Urinary bladder (tissue), 4 donors: ENCODE measurements at places on chromosomes 12 and 14.

- DNase-seq: no peak
Measured at GRCh38 chr12:101042211-101042610, 167.8 kb downstream of the SLC5A8 start.

- DNase-seq: no peak
Measured at GRCh38 chr12:42469355-42470175, 120.0 kb downstream of the PRICKLE1 start.

DNA sequence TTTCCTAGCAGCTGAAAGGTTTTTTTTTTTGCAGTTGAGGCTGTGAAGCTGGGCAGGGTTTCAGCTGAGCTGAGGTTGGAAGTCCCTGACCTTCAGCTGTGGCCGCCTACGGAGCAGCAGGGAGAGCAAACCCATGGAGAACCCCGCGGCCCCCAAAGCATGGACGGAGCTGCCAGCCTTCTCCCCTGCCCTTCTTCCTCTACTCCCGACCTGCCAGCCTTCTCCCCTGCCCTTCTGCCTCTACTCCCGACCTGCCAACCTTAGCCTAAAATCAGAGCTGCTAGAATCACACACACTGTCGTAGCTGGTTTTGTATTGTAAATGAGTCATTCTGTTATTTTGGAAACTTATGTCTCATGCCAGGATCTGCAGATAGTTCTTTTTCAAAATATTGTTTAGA lies 74.6 kb downstream of the PPP2R5C start:
- DNase-seq: no peak

GRCh38 chr14:64513271-64513670 lies 8.7 kb downstream of the ZBTB1 start:
- no peak for DNase-seq

DNA sequence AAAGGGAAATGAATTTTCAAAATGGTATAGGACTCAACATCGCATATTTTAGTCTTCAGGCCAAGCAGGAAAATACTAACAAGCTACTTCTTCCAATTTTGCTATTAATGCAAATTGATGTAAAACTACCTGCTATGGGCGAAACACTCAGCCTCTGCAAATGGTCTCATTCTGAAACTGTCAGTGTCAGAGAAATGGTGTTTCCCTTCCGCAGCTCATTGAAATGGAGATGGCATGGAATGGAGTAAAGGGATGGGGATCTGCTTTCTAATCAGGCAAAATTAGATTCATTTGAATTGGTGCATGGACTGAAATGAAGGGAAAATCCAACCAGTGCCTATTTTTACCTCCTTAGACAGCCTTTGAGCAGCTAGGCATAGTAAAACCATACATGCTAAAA lies 80.4 kb upstream of the EEA1 start:
- no peak for DNase-seq

DNA sequence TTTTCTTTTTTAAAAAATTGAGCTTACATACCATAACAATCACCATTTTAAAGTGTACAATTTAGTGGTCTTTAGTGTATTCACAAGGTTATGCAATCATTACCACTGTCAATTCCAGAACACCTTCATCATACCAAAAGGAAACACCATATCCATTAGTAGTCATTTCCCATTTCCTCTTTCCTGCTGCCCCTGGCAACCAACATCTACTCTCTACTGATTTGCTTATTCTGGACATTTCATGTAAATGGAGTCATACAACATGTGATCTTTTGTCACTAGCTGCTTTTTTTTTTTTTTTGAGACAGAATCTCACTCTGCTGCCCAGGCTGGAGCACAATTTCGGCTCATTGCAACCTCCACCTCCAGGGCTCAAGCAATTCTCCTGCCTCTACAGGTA lies 66.8 kb upstream of the CFL2 start:
- no peak for DNase-seq

DNA sequence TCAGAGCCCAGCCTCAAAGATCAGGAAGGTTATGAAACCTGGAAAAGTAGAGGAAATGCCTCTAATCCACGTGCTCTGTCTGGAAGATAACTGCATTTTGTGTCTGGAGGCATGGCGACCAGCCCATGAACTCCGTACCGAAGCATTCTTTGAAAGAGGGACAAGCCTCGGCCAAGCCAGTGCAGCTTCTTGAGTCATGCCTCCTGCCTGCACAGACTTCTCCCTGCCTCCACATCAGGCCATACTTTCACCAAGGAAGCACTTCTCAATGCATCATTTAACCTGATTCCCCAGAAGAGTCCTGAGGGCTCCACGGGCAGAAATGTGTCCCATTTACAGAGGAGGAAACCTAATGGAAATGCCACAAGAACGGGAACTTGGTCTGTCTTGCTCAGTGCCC lies 3.4 kb downstream of the ACTN1 start:
- DNase-seq: no peak

GRCh38 chr14:77158882-77159255 lies 17.3 kb upstream of the ZDHHC22 start:
- no peak for DNase-seq

DNA sequence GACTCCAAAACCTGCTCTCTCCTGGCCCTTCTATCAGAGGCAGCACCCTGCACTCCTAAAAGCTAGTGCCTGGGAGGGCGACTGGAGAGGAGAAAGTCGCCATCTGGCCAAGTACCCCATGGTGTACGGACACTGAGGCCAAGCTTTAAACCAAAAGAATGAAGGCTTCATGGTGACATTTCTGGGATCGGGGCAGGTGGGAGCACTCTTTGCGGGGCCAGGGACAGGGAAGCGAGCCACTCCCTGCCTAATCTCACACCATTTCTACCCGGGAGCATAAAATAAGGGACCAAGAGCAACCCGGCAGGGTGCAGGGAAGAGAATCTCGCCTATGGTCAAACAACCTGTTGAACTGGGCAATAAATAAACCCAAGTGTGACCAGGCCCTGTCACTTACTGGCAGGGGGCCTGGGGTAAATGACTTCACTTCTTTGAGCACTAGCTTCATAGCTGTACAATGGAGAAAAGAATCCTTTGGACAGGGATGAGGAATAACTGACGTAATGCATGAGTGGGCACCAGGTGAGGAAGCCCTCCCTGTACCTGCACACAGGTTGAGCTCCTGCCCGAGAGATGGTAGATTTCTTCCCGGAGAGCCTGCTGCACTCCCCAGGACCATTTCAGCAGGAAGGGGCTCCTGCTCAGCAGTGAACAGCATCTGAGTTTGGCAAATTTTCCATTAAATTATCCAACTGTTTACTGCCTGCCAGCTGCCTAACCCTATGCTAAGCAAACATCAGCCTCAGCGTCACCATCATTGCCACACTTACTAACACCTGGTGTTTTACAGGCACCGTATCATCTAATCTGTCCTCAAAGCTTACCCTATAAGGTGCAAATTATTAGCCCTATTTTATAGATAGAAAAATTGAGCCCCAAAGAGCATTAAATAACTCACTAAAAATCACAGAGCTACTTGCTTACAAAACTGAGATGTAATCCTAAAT lies 2.0 kb downstream of the SERPINA1 start:
- DNase-seq: no peak

DNA sequence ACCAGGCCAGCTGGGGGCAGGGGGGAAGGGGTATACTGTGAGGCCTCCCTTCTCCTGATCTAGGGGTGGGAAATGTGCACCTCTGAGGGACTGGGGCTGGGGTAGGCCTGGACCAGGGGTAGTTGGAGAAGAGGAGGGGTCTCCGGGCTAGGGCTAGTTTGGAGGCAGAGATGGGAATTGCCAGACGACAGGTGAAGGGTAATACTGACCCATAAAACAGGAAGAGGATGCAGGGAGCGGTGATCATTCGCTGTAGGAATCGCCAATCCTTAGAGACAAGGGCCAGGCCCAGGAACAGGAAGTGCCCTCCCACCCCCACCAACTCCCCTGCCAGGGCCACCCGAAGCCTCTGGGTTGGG lies 4.4 kb downstream of the SLC22A17 start:
- DNase-seq: no peak

DNA sequence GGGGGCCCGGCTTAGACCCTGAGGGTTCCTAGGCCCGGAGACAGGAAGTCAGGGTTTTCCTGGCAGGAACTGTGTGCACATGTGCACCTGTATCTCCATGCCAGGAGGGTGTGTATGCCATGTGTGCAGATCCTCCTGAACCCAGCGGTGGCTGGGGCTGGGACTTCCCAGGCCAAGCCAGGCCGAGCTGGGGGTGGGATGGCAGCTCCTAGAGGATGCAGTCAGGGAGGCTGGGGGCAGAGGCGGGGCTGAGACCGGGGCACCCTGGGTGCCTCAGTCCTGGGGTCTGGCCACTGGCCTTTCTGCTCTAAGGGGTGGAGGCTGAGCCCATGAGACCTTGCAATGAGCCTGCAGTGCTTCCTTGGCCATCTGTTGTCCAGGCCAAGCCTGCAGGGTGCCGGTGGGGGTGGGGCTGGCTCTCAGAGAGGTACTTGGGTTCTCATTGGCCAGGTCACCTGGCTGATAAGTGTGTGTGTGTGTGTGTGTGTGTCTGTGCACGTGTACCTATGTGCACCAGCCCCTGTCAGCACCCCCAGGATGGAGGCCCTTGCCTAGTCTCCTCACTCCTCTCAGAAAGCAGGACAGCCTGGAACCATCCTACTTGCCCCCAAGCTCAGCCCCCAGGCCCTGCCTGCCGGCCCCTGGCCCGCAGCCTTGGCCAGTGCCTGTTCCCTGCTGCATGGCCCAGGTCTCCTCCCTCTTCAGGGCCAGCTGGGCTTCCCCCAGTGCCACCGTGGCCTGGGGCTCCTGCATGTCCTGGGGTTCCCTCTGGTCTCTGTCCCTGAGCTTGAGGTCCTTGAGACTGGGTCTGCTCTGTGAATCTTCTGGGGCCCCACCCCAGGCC lies 10.6 kb upstream of the TNFAIP2 start:
- DNase-seq: no peak

GRCh38 chr12:90343966-90344365 lies 611.0 kb downstream of the CCER1 start:
- no peak for DNase-seq

DNA sequence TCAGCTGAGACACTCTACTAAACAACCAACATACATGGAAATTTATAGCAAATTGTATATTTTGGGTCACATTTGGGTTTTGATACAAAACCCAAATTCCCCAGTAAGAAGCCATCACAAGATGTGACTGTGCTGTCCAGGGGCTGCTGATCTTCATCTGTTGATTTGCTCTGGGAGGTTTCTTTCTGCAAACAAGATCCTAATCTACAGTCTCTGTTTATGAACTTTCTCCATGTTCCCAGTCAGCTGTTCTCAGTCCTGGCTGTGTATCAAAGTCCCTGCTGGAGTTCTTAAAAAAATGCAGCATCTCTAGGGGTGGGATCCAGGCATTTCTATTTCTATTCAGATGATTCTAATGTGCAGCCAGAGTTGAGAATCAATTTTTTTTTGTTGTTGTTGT lies 85.1 kb downstream of the ATP23 start:
- peak; percentile 3 for DNase-seq

GRCh38 chr14:90253826-90254225 lies 2.5 kb upstream of the PSMC1 start:
- DNase-seq: no peak

DNA sequence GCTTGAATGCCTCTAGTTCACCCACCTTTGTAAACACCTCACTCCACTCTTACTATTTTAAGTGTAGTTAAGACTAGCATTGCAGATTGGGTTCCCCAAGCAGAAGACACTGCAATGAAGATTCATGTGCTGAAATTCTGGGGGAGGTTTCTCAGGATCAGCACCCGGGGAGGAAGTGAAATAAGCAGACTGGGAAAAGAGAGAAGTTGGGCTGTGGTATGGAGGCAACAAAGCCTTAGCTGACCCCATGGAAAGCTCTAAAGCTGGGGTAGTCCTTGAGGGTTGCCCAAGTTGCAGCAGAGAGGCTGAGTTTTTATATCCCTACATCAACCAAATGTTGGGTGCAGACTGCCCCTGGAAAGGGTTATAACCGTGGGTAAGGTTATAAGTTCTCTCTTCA lies 23.9 kb upstream of the IGF1 start:
- DNase-seq: no peak

DNA sequence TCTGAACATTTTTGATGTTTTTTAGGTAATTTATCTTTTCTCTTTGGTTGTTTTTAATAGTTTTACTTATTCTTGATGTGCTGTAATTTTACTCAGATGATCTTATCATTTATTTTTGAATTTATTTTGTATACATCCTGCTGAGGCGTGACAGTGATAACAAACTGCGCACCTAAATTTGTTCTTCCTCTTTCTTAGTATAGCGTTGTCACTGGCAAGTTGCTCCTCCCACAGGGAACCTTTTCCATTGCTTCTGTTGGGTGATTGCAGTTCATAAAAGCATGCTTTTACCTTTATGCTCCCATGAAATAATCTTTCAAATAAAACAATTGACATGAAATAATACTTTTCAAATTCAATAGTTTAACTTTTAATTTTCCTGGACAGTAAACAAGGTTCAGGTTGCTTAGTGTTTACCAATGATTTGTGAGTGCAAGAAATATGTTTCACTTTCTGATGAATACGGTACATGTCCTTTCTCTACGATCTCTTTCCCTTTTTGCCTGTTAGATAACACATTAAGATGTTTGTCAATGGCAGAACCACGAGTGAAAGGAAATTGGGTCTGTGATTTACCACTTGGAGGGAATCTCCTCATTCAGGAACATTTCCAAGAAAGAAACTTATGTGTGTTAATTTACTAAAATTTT lies 223.3 kb downstream of the CCDC91 start:
- no peak for DNase-seq

GRCh38 chr12:122856999-122857671 lies 21.9 kb downstream of the HIP1R start:
- DNase-seq: no peak
